NCI-H226 (cell line): ENCODE measurements at places on chromosomes 4 and X.

- DNase-seq = no peak
Observed at GRCh38 chrX:8743126-8743732, 11.3 kb upstream of the ANOS1 start.

GRCh38 chrX:115592997-115593734 is 32.2 kb downstream of the PLS3 start:
- peak; percentile 55 for DNase-seq

GRCh38 chrX:125093852-125094251 is 225.8 kb upstream of the TEX13C start:
- no peak for DNase-seq

DNA sequence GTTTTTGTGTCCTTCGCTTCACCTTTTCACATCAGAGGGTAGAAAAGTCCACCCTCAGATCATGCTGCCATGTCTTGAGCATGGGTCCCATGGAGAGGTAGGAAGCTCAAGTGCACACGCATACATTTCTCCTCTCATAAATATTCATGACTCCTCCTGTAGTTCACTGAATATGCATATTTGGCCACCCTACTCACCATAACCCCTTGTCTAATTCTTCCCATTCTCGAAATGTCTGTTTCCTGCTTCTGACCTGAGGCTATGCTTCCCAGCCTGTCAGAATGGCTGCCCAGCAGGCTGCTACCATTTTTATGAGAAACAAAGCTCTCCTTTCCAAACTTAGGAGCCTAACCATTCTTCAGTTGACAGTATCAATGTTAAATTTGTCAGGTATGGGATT is 86.5 kb downstream of the ADRA2C start:
- DNase-seq = no peak

DNA sequence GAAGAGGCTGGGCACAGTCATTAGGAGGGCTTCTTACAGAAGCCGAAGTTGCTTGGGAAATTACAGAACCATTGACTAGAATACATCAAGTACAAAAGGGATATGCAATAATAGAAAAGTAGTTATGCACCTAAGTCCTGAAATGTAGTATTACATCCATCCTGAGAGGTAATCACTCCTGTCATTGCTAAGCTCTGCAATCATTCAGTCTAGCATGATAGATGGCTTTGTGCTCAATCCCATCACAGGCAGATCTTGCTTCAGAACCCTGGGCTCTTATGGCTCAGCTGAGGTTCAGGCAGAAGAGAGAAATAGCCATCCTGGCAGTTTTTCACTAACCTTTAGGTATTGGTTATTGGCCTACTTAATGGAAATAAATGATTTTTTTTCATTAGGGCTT is 231.7 kb upstream of the AFF2 start:
- no peak for DNase-seq

DNA sequence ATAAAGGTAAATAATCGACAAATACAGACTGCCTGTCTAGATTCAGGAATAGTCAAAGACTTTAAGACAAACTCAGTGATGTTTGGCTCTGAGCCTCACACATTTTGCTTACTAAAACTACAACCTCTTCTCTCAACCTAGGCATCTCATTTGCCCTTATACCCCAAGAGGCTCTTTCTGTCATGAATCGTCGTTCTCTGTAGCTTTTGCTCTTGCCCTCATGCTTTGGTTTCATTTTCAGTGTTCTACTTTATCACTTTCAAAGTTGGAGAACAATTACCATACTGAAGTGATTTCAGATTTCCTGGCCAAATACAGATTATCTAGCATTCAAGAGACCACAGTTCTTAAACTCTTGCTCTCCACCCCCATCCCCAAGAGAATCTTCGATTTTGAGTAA is 114.1 kb upstream of the RAP2C start:
- DNase-seq = no peak

- DNase-seq = no peak
Observed at GRCh38 chrX:32448320-32448719, 763.0 kb downstream of the DMD start.

DNA sequence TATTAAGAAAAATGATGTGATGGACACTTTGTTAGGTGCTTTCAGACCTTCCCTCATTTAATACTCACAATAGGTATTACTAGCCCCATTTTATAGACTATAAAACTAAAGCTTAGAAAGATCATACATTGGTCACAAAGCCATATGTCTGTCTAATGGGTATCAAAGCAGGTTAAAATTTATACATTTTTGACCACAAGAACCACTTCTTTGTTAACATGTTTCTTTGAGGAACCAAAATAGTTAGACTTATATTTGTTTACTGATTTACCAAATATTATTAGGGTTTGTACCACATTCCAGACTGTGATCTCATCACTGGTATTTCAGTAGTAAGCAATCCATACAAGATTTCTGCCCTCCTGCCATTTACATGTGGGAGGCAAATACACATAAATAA is 363.3 kb downstream of the NAF1 start:
- no peak for DNase-seq

GRCh38 chrX:13658602-13659001 is 5.7 kb downstream of the TCEANC start:
- DNase-seq = no peak

DNA sequence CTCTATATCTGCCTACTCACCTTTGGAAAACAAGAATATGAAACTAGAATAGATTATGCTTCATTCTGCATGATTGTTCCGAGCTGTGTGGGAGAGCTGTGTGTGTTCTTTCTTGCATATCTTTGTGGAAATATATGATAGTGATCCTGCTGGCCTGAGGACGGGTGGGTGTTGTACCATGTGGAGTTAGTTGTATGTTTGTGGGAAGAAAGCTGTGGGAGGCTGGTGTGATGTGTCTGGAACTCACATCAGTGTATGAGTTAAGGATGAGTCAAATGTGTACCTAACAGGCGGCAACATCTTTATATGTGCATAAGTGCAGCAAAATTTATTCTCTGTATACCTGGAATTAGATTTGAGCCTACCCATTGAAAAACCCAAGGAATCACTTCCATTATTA is 208.1 kb upstream of the ADGRL3 start:
- DNase-seq = peak; percentile 94

DNA sequence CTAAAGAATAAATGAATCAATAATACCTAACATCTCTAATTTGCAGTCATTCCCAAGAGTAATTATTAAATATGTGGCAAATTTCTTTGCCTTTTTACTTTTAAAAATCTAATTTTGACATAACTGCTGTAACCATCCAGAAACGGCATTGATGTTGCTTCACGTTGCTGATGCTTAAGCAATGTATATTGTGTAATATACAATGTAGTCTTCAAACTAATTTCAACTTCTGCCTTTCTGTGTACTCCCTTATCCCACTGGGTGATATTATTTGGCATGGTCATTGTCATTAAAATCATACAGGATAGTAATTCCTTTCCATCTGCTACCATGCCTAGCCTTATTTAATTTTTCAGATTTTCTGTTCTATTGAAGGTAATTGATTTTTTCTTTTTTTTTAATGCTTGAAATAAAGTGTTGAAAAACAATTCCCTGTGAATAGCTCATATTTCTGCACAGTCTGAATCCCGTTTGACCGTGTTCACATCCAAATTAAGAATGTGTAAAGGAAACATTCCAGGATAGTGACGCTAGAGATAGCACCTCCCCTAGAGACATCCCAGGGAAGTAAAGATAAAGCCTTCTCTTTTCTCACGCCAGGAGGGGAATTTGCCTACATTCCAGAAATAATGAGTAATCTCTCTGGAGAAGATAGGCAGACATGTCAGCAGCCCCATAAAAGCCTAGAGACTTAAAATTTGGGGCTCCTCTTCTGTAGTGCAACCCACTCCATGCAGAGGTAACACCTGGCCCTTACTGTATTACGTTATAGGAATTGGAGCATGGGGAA is 8.6 kb downstream of the FAM200B start:
- peak; percentile 95 for DNase-seq

GRCh38 chr4:184284336-184284690 is 66.6 kb upstream of the ENPP6 start:
- no peak for DNase-seq

GRCh38 chr4:16694173-16694883 is 204.1 kb downstream of the LDB2 start:
- no peak for DNase-seq

DNA sequence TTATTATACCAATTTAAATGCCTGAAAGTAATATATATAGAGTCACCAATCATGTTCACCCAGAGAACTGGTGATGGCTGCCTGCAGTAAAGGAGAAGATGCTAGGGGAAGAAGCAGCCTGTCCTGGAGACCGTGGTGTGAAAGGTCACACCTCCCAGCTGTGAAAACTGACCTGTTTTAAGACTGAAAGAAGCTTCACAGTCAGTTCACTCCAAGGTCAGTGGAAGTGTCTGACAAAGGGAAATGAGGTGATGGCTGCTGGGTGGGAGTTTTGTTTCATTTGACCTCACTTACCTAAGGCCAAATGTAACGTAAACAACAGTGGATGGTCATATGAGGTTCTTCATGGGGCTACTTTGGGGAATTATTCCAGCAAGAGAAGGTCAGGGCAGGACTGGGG is 352.1 kb upstream of the GATB start:
- no peak for DNase-seq

GRCh38 chr4:114694770-114695169 is 96.2 kb downstream of the UGT8 start:
- DNase-seq = no peak

DNA sequence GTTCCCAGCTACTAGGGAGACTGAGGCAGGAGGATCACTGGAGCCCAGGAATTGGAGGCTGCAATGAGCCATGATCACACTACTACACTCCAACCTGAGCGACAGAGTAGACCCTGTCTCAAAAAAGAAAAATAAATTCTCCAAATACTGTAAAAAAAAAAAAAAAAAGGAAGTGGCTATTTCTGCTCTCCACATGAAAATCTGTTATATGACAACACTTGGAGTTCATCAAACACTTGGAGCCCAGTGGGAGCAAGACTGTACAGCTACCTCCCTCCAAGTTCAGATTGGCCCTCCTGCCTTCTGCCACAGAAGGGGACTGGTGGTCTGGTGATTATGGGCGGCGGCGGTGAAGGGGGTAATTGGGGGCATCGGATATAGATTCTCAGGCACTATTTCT is 9.0 kb upstream of the CLDN34 start:
- DNase-seq = no peak

GRCh38 chrX:120751683-120752082 is 121.8 kb upstream of the C1GALT1C1 start:
- no peak for DNase-seq

DNA sequence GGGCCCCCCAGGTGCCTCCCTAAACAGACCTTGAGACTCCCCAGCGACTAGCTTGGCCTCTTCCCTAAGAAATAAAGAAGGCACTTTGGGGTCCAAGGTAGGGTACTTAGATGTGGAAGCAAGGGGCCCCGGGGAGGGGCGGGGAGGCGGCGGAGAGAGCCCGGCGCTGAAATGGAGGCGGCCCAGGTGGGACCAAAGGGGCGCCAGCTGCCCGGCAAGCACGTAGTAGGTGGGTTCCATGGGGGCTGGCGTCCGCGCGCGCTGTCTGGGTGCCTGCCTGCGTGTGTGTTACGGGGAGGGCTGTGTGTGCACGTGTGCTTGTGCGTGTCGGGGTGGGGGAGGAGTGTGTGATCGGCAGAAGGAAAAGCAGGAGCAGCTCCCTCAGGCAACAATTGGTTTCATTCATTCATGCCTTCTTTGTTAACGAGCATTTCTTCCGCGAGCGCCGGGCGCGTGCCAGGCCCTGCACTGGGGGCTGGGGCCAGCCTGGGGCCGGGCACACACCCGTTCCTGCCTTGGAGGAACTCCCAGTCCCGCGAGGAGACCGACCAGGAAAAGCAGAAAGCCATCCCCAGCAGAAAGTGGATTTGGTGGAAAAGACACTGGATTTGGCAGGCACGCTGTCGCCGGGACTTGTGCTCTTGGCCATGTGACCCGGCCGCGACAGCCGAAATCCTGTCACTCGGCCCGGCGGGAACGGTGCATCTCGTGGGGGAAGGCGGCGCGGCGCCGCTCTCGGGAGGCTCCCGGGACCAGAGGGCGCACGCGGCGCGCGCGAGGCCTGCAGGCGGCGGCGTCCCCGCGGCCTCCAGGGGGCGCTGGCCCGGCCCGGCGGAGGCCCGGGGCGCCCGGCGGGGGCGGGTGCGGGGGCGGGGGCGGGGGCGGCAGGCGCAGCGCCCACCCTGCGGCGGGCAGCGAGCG is 3.3 kb upstream of the DUSP9 start:
- DNase-seq = no peak

DNA sequence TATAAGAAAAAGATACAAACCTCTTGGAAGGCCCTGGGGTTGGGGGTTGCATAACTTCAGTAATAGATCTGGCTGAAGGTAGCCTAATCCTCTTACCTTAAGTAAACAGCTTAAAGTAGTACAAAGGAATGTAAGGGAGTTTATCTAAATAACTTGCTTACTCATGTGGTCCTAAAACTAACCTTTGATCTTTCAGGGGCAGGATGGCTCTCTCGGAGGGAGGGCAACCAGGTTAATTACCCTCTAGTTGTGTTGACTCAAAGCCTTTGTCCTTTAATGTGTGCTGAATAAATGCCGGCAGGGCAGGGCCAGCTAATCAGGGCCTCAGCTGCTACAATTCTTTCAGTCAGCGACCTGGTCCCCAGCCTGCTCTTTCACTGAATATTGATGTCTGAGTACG is 822.0 kb upstream of the SLIT2 start:
- no peak for DNase-seq

- peak; percentile 59 for DNase-seq
Observed at GRCh38 chr4:57426779-57427395, 316.7 kb upstream of the IGFBP7 start.

GRCh38 chr4:125789023-125789422 is 474.3 kb downstream of the FAT4 start:
- no peak for DNase-seq

DNA sequence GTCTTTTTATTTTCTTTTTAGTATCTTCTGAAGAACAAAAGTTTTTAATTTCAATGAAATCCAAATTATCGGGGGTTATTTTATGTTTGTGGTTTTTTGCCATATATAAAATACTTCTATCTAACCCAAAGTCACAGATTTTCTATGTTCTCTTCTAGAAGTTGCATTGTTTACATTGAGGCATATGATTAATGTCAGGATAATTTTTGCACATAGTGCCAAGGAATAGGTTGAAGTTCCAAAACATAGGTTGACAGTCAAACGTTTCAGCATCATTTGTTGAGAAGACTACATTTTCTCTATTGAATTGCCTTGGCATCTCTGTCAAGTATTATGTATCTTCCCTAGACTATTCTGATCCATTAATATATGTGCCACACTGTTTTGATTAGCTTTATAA is 64.5 kb downstream of the ANKRD17 start:
- DNase-seq = no peak

- no peak for DNase-seq
Observed at GRCh38 chr4:3868211-3869173, 102.3 kb downstream of the ADRA2C start.

DNA sequence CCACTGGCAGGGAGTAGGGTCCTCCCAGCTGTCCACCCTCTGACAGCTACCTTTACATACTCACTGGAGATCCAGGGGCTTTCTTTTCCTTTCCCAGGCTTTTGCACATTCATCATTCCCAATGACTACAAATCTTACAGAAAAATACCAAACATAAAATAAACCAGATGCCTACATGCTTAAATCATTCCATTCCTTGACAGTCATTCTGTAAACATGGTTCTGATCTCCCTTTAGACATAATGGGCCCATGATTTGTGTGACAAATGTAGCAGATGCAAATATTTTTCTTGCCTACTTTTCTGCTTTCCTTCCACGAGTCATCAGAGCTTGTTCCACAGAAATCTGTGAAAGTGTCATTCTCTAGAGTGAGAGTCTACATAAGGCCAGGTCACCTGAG is 207.0 kb downstream of the IDS start:
- DNase-seq = no peak
